ENCODE measurements at places on chromosomes 5 and 9.

DNA sequence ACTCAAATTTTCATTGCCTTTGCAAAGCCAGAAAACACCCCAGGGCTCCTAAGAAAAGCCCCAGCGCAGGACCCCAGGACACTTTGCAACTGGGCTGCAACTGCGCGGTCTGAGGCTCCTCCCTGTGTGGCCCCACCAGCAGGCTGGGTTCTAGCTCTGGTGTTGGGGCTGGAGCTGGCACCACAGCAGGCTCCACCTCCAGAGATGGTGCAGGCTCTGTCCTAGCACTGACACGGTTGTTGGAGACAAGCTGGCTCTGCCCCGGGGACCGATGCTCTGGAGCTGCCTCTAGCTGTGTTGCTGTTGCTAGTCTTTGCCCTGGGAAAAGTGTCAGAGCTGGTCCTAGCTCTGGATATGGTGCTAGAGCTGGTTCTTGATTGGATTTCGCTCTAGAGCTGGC lies 13.6 kb downstream of the LCN10 start:
- DNase-seq = peak; percentile 58

DNA sequence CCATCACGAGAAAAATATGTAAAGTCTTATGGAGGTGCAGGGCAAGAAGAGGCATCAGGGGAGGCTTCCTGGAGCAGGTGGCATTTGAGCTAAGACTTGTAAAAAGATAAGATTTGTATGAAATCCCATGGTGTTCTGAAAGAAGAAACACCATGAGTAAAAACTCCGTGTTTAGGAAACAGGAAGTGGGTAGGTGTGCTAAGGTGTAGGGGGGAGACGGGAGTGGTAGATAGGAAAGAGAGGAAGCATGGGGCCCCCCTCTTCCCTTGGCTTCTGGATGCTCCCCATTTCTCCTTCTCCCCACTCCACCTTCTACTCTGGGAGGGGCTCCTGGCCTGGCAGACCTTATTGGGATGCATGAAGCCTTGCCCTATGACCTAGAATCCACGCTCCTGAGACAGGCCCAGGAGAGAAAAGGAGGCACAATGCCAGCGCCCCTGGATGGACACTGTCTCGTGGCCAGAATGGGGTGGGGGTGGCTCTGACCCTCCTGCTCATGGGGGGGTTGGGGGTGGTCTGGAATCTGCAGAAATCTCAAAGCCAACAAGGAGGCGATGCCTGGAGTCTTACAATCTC lies 103.6 kb downstream of the GTF3C4 start:
- no peak for DNase-seq

DNA sequence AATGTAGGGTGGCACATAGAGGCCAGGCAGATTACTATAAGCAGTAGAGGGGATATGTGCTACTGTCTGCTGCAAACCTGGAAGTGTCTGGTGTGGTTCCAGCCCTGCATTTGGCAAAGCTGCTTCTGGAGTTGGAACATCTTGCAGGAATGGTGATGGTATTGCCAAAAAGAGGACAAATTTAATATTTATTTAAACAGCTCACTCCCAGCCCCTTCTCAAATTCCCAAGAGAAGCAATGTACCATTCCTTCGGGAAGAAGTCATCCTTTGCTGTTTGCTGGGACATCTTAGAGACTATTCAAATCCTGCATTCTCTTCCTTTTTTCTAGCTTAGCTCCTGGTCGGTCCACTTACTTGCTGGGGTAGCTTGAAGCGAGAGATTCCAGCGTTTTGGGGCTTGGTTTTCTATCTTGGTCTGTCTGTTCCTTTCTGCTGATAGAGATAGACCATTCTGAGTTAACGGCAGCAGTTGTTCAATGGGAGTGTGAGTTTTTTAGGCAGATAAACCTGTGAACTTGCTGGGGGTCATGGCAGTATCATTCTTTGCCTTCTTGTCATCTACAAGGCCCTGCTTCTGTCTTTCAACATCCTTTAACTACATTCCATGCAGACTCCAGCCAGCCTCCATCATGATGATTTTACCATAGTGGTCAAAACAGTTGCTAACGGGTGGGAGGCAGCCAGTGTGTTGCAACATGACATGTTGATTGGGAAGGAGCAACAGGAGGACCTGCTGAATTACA lies 69.9 kb downstream of the RCL1 start:
- DNase-seq = no peak

GRCh38 chr9:95368377-95369160 lies 51.1 kb upstream of the FANCC start:
- no peak for DNase-seq

GRCh38 chr9:70861797-70862196 lies 259.6 kb downstream of the TRPM3 start:
- DNase-seq = no peak
